ENCODE measurements at places on chromosomes 5 and 9. TPM values are rescaled to one million over a fixed set of nuclear protein-coding genes. Genes with fewer than 3 reads are reported as not detected.

The ASPN gene
- not detected for total RNA-seq

The C1QTNF3 gene
- total RNA-seq: 0.49 TPM

The INSL4 gene
- total RNA-seq: not detected

The IL9 gene
- total RNA-seq: not detected

The C5orf52 gene
- total RNA-seq: not detected

The LPCAT1 gene
- total RNA-seq: 46.5 TPM

The C5 gene
- 1.5 TPM for total RNA-seq

The FOXD4L4 gene
- total RNA-seq: not detected
